ENCODE measurements at places on chromosomes 12 and 14. TPM values are rescaled to one million over a fixed set of nuclear protein-coding genes. Genes with fewer than 3 reads are reported as not detected.

- no peak for DNase-seq
Measured at GRCh38 chr14:88426271-88426670, 40.8 kb downstream of the SPATA7 start.

DNA sequence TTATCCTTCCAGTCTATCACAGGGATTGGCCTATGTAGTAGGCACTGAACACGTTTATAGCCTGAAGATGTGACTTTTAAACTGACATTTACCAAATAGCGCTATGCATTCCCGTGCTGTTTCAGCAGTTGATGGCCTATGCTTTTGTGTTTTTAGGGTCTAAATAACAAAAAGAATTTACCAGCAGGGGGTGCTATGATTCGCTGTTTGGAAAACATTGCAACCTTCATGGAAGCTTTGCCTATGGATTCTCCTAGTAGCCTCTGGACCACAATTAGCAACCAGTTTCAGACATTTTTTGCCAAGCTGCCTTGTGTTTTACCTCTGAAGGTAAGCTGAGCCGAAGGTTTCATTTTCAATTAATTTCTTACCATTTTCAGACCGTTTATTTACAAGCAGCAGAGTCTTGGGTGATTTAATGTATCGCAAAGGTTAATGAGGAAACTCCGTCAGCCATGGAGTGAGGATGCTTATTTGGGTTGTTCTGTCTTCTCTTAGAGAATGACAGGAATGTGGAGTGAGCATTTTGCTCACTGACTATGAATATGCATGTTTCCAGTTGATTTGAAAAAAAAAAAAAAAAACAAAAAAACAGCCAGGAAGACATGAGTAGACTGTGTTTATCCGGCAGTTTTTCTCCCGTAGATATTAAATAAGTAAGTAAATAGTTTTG lies 133.1 kb downstream of the PRIMA1 start:
- no peak for DNase-seq

The RGS6 gene
- total RNA-seq, result 20.6 TPM

DNA sequence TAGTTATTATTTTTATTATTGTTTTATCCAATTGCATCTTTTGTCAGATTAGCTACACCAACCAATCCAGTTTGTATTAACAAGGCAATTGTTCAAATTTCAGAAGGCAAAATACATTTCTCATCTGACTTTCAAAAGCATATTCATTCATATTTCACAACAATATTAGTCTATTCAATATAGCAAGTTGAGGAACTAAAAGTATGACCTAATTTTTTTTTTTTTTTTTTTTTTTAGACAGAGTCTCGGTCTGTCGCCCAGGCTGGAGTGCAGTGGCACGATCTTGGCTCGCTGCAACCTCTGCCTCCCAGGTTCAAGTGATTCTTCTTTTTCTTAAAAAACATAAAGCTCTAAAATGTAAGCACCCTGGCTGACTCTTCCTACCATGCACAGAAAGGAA lies 17.3 kb downstream of the COX14 start:
- DNase-seq, result no peak

DNA sequence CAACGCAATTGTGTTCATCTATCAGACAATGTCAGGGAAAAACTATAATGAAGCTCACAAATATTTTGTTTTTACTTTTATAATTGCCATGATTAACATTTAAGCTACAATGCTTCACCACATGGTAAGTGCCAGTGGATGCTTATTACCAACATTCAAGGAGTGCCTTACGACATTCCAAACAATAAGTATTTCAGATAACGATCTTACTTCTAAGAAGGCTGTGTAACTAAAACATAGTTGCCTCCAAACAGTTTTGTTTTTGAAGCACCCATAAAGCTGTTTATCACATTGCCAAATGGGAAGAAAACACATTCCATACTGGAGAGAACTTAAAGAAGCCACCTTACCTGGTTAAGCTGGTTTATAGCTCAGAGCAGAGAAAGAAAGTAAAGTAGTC lies 78.8 kb downstream of the RPS6KA5 start:
- no peak for DNase-seq

DNA sequence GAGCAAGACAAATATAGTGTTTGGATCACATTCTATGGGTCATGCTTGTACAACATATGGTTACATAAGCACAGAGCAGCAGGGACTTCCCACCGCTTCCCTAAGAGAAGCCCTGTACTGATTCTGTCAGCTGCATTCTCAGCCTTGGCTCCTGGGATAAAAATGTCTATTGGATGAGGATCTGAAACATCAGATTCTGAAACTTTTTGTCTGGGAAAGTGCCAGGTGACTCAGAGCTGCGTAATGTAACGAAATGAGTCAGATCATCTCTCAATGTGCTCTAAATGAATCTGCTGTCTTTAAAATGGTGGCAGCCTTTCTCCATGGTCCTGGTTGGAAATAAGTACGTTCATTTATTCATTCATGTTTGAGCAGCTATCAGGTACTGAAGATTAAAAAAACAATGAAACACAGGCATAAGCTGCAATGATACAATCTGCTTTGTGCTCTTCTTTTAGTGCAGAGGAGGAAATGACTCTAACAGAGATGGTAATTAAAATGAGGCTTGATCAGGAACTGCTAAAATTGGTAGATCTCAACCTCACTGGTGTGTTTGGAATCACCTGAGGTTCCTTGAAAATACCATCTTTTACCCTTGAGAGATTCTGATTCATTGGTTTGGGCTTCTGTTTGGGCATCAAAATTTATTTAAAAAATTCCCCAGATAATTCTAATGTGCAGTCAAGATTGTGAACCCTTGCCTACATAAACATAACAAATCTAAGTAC lies 99.1 kb upstream of the NAP1L1 start:
- DNase-seq, result no peak

GRCh38 chr12:128687851-128688250 lies 135.9 kb downstream of the SLC15A4 start:
- DNase-seq, result no peak

GRCh38 chr14:23186913-23187654 lies 3.6 kb upstream of the SLC7A8 start:
- no peak for DNase-seq

DNA sequence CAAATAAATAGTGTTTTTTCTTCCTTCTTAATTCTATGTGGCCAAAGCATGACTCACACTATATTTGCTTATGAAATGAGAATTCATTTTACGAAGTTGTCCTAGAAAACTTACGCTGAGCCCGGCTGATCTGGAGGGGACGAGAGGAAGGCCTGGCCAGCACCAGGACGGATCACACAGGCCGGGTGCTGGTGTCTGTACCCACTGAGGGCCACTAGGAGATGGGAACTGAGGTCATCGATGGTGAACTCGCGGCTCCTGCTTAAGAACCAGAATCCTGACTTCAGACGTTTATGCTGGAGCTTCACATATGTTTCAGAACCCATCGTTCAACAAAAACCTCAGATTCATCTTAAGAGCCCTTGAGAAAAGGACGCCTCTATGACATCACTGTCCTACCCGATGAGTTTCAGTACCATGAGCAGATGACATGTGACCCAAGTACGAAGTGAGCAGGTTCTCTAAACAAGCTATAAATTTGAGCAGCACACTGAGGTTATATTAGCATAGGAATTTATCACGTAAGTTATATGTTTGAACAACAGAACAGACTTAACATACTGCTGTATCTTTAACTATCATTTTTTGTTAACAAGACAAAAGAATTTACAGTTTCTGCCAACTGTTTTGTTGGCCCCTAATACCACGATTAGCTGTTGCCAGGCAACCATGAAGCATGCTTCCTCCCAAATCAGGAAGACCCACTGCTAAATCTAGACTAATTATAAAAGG lies 111.9 kb downstream of the FOXN3 start:
- peak; percentile 66 for DNase-seq

Measured in sciatic nerve (tissue), 2 donors.